ENCODE measurements at places on chromosomes 1 and 21.

DNA sequence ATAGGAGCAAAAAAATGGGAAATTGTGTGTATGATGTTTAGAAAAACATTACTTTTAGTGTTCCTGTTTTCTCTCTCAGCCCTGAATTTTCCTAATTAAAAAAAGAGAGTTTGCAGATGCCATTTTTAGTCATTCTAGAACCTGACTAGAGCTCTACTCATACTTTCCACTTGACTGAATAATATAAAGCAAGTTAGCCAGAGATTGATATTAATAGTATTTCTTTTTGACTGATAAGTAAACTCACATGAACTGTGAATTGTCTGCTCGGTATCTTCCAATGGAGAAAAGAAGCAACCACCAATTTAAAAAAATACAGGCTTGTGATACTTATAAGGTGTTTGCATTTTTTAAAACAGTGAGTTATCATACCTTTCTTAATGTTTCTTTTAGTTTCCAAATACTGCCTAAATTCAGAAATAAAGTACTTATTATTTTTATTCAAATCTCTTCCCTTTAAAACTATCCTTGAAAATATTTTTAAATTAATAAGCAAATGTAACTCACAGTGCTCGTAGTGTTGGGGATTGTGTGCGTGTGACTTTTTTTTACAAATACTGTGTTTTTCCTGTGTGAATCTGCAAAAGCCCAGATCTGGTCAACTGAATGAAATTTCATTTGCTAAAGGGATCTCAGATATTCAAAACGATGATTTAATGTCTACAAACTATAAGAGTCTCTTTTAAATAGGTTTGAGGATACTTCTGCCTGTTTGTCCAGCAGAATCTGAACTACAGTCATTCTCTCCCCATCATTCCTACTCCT lies 9.8 kb downstream of the RAP1A start:
- DNase-seq: no peak

GRCh38 chr1:212132025-212132424 lies 96.5 kb downstream of the DTL start:
- no peak for DNase-seq

DNA sequence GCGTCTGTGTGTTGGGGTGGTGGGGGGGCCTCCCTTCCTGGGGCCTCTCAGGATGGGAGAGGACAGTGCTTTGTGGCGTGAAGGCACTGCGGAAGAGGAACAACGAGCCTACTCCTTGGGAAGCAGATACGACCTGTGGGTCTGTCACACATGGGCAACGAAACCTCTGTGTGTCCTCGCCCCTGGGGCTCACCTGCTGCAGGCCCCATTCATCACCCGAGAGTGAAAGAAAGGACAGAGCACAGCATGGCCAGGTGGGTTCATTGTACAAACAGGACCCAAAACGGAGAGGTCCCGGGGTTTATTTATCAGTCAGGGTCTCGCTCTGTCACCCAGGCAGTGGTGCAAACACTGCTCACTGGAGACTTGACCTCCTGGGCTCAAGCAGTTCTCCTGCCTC lies 40.1 kb upstream of the LIN9 start:
- no peak for DNase-seq

- DNase-seq: no peak
These were observed 2.8 kb downstream of the TGFB2 start for GRCh38 chr1:218347723-218348627.

DNA sequence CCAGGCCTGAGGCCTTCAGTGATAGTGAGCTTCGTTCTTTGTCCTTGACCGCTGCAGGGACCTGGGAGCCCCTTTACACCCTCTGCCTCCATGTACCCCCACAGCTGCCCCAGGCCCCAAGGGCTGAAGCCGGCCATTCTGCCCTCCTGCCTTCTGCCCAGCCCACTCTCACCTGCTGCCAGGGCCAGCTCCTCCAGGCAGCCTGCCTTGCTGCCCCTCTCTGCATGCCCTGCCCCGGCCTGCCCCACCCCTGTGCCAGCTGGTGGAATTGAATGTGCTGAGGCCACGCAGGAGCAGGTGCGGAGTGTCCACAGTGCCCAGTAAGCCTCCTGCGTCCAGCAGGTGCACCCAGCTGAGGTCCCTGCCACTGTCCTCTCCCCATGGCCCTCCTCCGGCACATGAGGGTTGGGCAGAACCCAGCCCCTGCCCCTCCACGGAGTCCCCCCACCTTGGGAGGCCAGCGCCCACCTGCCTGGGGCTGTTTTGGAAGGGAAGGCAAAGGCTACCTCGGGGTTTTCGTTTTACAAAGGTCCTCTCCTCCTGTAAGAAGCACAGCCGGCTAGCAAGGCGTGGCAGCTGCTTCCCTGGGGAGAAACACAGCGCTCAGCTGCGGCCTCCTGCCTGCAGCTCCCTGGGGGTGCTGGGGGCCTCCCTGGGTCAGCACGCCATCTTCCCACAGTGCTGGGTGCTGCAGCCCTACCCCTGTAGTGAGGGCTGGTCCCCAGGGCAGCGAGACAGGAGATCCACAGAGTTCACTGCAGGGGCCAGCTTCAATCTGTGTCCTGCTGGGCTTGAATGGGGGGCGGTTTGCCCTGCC lies 21.0 kb downstream of the MMEL1 start:
- DNase-seq: no peak

- DNase-seq: no peak
These were observed 30.3 kb downstream of the SLC45A1 start for GRCh38 chr1:8348047-8348776.

GRCh38 chr1:3902111-3902511 lies 2.0 kb upstream of the C1orf174 start:
- peak; percentile 53 for DNase-seq

DNA sequence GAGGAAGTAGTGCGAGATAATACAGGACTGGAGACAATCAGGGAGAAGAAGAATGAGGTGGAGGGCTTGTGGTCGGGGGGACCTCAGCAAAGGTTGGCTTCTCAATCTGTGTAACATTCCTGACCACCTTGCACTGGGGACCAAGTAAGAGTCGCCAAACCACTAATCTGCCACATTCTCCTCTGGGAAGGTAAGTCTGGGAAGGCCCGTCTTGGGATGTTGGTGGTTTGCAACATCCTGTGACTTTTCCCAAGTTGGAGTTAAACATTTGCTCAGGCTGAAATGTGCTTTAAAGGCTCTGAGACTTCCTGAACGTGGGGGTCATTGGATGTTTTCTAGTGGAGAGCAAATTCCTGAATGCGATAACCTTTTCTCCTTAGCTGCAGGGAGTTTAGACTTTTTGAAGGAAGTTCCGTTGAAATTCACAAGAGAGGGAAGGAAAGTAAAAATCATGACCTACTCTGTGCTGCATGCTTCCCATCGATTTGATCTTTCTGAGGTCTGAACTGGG lies 325.9 kb downstream of the RPS6KC1 start:
- DNase-seq: no peak

GRCh38 chr1:64215576-64215975 lies 12.2 kb downstream of the UBE2U start:
- no peak for DNase-seq

DNA sequence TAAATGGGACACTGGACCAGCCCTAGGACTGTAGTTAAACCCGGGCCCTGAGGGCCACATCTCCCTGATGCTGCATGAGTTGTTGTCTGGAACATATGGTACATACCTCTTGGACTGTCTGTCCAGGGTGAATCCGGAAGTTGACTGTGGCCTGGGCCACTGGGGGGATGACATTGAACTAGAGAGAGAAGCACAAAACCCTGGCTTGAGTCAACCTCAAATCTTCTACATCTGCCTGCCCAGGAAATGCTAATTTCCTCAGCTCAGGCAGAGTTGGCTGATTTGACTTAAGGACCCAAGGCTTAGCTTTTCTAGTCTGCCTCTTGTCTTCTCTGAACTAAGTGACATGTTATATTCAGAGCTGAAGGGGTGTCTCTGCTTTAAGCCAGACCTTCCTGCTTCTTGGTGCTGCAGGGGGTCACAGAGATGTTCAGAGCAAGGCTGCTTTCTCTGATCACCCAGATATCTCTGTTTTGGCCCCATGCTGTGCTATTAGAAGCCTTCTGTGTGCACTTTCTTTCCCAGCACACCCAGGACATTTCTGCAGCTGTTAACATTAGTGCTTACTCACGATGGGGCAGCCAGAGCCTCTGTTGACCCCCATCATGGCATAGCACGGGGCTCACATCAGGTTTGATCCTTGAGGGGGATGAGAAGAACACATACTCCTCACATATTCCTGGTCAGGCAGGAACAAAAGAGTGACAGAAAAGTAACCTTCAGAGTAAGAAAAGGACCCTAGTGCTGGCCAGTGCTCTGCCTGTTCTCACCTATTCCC lies 9.6 kb downstream of the PM20D1 start:
- DNase-seq: no peak

- no peak for DNase-seq
These were observed 1.6 kb downstream of the THEM5 start for GRCh38 chr1:151851886-151852285.

GRCh38 chr21:15730484-15731242 lies 881 bp downstream of the USP25 start:
- DNase-seq: no peak

DNA sequence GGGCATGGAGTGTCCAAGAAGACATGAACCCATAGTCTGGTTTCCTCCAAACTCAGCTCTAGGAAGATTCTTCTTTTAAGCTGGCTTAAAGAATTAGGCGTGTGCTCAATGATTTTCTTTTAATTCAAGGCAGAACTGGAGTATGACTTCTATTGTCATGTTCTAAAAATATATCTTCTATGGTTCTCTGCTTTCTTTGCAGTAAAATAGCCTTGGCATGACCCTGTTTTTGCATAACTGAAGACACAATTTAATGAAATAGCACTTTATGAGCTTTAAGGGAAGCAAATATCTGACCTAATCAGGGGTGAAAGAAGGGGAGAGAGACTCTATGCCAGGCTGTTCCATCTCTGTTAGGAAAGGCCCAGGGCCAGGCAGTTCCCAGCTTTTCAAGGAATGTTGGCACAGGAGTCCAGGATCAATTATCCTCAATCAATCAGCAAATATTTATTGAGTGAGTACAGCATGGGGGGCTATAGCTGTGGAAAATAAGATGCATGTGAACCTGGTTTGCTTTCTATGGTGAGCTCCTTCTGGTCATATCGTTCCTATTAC lies 7.2 kb upstream of the CSF1 start:
- DNase-seq: no peak

DNA sequence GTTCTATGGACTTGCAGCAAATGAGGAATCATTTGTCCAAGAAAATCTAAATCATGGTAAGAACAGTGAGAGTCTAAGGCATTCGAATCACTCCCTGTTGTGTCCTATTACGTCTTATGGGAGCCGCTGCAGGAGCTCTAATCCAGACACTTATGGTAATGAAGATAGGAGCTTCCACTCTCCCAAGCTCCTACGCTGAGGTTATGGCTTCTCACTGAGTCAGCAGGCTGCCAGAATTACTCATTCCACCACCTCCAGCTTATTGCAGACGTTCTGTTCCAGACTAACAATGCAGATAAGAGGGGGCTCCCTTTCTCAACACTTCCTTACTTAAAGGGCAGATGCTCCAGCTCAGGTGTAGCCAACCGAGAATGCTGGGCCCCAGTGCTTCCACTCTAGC lies 212.6 kb downstream of the GREM2 start:
- no peak for DNase-seq

GRCh38 chr1:226682871-226683814 lies 55.9 kb downstream of the ITPKB start:
- no peak for DNase-seq

GRCh38 chr1:161440312-161440894 lies 64.9 kb upstream of the FCGR2A start:
- DNase-seq: peak; percentile 76

- DNase-seq: no peak
These were observed 16.3 kb downstream of the CNIH3 start for GRCh38 chr1:224632381-224632871.

DNA sequence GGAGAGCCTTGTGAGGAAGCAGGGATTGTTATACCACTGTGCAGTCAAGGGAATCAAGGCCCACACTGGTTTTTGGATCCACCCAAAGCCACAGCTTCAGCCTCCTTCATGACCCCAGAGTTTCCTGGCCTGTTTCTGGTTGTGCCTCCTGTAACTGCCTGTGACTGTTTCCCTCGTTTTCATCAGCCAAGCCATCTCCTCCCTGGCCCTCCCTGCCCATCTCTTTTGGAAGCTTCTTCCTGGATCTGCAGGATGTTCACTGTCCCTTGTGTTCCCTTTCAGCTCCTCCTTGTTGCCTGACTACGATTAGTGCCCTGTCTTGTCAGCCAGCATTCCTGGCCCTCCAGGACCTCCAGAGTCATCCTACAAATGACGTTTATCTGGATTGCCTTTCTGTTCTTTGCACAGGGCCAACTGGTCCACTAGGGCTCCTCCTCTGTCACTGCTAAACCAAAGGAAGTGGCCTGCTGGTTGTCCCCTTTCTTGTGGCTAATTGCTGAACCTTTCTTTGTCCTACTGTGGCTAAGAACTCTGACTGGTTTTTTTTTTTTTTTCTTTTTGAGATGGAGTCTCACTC lies 17.9 kb downstream of the SFT2D2 start:
- no peak for DNase-seq

DNA sequence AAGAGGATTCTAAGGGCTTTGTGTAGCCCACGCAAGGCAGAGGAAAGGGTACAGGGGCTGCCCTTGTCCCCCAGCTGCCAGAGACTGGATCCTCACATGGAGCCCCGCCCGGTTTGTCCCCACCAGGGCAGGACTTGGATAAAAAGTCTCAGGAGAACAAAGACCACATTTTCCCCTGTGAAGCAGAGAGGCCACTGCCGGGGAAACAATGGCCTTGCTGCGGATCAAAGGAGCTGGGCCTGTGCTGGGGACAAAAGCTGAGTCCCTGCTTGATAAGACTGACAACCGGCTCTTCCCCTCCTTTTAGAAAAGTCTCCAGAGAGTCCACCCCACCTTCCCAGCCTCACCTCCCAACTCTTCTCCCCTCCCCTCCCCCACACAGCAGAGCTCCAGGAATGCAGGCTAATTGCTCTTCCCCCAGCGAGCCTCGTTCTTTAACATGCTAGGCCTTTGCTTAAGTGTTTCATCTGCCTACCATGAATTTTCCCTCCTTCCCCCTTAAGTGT lies 142.4 kb downstream of the PLPP3 start:
- no peak for DNase-seq

GRCh38 chr1:18580691-18581419 lies 49.8 kb upstream of the PAX7 start:
- no peak for DNase-seq

DNA sequence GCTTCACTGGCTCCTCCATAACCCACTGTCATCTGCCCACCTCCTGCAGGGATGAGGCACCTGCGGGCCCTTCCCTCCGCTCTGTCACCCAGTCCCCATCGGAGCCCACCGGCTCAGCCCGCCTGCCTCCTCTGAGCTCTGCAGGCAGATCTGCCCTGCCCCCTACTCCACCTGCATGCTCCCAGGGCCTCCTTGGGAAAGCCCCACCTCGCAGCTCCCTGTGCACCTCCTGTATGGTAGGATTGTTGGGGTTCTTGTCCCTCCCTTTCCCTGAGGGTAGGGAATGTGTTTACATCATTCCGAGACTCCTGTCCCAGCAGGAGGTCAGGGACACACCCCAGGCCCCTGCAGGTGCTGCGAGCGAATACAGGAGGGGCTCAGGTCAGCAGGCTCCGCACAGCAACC lies 50.5 kb downstream of the SIK1 start:
- DNase-seq: no peak

DNA sequence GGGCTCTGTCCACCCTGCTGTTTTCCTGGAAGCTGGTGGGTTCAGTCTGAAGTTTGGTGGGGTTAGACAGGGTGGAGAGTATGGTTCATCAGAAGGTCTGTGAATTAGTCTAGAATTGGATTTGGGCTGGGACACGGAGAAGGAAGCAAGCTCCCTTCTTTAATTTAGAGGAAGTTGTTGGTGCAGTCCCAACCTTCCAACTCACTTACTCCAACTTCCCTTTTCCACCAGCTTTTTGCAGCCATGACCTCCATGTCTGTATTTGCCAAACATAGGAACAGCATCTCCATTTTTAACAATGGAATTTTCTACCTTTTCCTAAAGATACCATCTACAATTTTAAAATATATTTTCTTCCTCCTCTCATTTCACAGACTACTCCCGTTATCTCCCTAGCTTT lies 28.5 kb upstream of the PRELP start:
- DNase-seq: no peak

Data from activated naive CD4-positive, alpha-beta T cell treated with anti-CD3 and anti-CD28 coated beads, Interleukin-2, amount 50 U/mL, for 72 hours (primary cell).